Activated B cell treated with CpG ODN at 0.5 μM for 24 hours (primary cell): ENCODE measurements at places on chromosomes 12 and 14. TPM values are rescaled to one million over a fixed set of nuclear protein-coding genes. Genes with fewer than 3 reads are reported as not detected.

- H3K36me3 ChIP-seq = no peaks in the 10 kb centered on the region
- DNase-seq = no peak
- H3K4me3 ChIP-seq = no peak overlapping the region
- peaks cover 31% of the 10 kb centered on the region for H3K27me3 ChIP-seq
Measured at GRCh38 chr14:52327374-52328226, 13.5 kb downstream of the PTGER2 start.

DNA sequence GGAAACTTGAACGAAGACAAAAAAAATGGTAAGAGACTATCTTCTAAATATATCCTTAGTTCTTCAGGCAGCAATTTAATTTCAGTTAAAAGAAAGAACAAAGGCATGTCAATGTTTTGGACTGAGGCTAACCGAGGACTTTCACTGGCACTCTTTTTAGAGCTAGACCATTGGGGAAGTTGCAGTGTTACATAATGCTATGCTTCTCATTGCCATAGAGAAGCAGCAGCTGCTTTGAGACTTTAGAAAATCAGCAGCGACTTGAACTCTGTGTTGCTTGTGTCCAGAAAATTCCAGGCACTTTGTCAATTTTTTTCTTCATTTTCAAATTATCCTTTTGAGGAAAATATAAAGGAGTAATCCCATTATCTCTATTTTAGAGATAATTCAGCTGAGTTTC, 964.2 kb downstream of the NRXN3 start:
- H3K36me3 ChIP-seq = no peaks in the 10 kb centered on the region
- H3K4me3 ChIP-seq = no peak overlapping the region
- no peaks in the 10 kb centered on the region for H3K4me1 ChIP-seq
- H3K27ac ChIP-seq = no peak overlapping the region
- no peak for DNase-seq

DNA sequence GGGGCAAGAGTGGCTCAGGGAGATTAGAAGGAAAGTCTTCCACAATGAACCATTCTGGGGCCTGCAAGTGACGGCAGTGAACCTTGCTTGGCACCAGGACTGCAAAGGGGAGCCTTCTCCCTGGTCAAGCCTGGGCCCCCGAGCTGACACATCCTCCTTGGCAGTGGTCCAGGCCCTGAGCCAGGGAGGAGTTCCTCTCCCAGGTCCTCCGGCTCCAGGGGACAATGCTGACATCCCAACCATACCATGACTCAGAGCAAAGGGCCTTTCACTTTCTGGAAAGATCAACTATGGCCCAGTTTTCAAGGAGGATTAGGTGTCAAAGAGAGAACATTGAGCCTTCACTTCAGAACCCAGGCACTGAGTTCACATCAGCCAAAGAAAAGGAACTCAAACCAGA, 756.5 kb upstream of the TBX3 start:
- H3K4me3 ChIP-seq = no peak overlapping the region
- no peak overlapping the region for H3K27ac ChIP-seq
- no peak for DNase-seq

The KLRC2 gene
- total RNA-seq = not detected in 2 replicates

The CISTR gene
- total RNA-seq = not detected in 2 replicates

- H3K27me3 ChIP-seq = no peaks in the 10 kb centered on the region
- H3K36me3 ChIP-seq = peaks cover 4% of the 10 kb centered on the region
- H3K4me1 ChIP-seq = no peaks in the 10 kb centered on the region
- no peak overlapping the region for H3K27ac ChIP-seq
Measured at GRCh38 chr14:35215110-35215813, 76.9 kb upstream of the PSMA6 start.

- H3K4me3 ChIP-seq = peak overlapping the region; percentile 46
- H3K36me3 ChIP-seq = no peaks in the 10 kb centered on the region
- peak overlapping the region; percentile 37 for H3K27ac ChIP-seq
- no peaks in the 10 kb centered on the region for H3K27me3 ChIP-seq
- no peak for DNase-seq
Measured at GRCh38 chr12:105357162-105357691, 26.7 kb downstream of the C12orf75 start.

GRCh38 chr12:104643819-104644669, 187.3 kb downstream of the CHST11 start:
- H3K4me3 ChIP-seq = peak overlapping the region; percentile 68
- H3K4me1 ChIP-seq = peaks cover 78% of the 10 kb centered on the region
- H3K36me3 ChIP-seq = peaks cover 36% of the 10 kb centered on the region
- H3K27ac ChIP-seq = peak overlapping the region; percentile 97
- peak; percentile 26 for DNase-seq
- H3K27me3 ChIP-seq = no peaks in the 10 kb centered on the region

GRCh38 chr12:234891-235415, 21.0 kb upstream of the SLC6A12 start:
- peaks cover 11% of the 10 kb centered on the region for H3K27me3 ChIP-seq
- no peaks in the 10 kb centered on the region for H3K4me1 ChIP-seq
- no peak overlapping the region for H3K4me3 ChIP-seq

- peaks cover 4% of the 10 kb centered on the region for H3K27me3 ChIP-seq
- DNase-seq = no peak
- H3K4me1 ChIP-seq = no peaks in the 10 kb centered on the region
- no peaks in the 10 kb centered on the region for H3K36me3 ChIP-seq
Measured at GRCh38 chr12:125860672-125861288, 795.5 kb downstream of the AACS start.

DNA sequence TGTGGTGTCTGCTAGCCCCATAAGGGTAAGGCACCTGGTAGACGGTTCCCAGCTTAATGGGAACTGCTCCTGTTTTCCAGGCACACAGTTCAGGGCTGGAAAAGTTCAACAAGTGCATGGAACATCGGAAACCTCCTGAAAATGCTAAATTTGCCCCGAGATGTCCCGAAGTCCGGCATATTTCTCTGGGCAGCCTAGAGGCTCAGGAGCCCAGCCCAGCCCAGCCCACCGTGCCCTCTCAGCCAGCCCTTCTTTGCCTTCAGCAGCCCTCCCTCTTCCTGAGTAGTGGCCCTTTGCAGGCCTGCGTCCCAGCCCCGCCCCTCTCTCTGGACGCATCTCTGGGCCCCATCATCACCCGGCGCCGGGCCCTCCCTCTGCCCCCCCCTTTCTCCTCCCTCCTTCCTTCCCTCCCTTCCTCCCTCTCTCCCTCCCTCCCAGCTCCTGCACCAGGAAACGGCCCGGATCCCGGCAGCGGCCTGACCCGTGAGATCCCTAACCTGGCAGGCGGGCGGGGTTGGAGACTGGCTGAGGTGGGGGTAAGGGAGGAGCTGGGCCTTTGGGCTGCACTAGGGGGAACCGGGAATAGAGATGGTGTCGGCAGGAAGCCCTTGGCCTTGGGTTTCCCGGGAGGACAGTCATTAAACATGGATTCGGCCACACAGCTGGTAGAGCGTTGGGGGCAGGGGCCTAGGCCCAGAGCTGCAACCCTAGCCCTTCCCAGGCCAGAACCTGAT, at the start of gene BCL2L2:
Gene BCL2L2, plus strand, starts transcription at position 422 of the 734 bp plus-strand sequence. CDS start 935 bp downstream, outside the sequence.
- peak within 1 kb of the TSS; percentile 79 for H3K27ac ChIP-seq
- H3K4me3 ChIP-seq = peak within 1 kb of the TSS; percentile 82
- H3K36me3 ChIP-seq = peaks cover 9% of the 10 kb centered on the region
- DNase-seq = peak; percentile 41
- H3K27me3 ChIP-seq = no peaks in the 10 kb centered on the region

The TMEM263 gene
- total RNA-seq = 10.5 and 15.1 TPM in 2 replicates

The OTOGL gene
- not detected in 2 replicates for total RNA-seq

- H3K27me3 ChIP-seq = no peaks in the 10 kb centered on the region
- H3K4me1 ChIP-seq = no peaks in the 10 kb centered on the region
- no peak overlapping the region for H3K4me3 ChIP-seq
Measured at GRCh38 chr14:34489324-34489723, 27.3 kb upstream of the SPTSSA start.

GRCh38 chr12:93767524-93767863, 90.3 kb downstream of the CRADD start:
- H3K4me3 ChIP-seq = no peak overlapping the region
- no peaks in the 10 kb centered on the region for H3K27me3 ChIP-seq
- no peak for DNase-seq
- H3K27ac ChIP-seq = no peak overlapping the region

- DNase-seq = no peak
- no peak overlapping the region for H3K27ac ChIP-seq
- no peak overlapping the region for H3K4me3 ChIP-seq
- H3K36me3 ChIP-seq = peaks cover 19% of the 10 kb centered on the region
Measured at GRCh38 chr12:92452763-92453162, 250.0 kb upstream of the PLEKHG7 start.

The PLEK2 gene
- total RNA-seq = not detected in 2 replicates

DNA sequence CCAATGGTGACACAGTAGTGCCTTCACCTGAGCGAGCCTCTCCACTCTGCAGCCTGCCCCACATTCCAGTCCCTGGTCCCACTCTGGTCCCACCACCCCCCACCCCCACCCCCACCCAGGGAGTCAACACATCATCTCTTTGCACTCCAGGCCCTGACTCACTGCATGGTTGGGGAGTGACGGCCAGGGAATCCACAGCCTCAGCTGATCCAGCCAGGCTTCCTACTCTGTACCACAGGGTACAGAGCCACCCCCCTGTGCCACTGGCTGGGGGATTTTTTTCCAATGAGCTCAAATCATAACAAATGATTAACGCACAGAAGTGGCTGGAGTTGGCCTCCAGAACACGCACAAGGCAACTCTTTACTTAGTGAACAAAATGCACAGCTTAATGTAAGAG, 233.7 kb downstream of the NTF3 start:
- H3K27me3 ChIP-seq = no peaks in the 10 kb centered on the region
- no peaks in the 10 kb centered on the region for H3K36me3 ChIP-seq
- H3K4me3 ChIP-seq = no peak overlapping the region
- H3K4me1 ChIP-seq = no peaks in the 10 kb centered on the region
- no peak for DNase-seq

GRCh38 chr12:100279607-100280244, 12.7 kb downstream of the SCYL2 start:
- H3K4me1 ChIP-seq = peaks cover 13% of the 10 kb centered on the region
- no peaks in the 10 kb centered on the region for H3K27me3 ChIP-seq
- H3K4me3 ChIP-seq = no peak overlapping the region
- peaks cover 27% of the 10 kb centered on the region for H3K36me3 ChIP-seq
- H3K27ac ChIP-seq = no peak overlapping the region

- no peaks in the 10 kb centered on the region for H3K4me1 ChIP-seq
- no peak overlapping the region for H3K4me3 ChIP-seq
- no peaks in the 10 kb centered on the region for H3K27me3 ChIP-seq
- H3K27ac ChIP-seq = no peak overlapping the region
- H3K36me3 ChIP-seq = no peaks in the 10 kb centered on the region
- no peak for DNase-seq
Measured at GRCh38 chr14:55964091-55964490, 154.1 kb upstream of the PELI2 start.

DNA sequence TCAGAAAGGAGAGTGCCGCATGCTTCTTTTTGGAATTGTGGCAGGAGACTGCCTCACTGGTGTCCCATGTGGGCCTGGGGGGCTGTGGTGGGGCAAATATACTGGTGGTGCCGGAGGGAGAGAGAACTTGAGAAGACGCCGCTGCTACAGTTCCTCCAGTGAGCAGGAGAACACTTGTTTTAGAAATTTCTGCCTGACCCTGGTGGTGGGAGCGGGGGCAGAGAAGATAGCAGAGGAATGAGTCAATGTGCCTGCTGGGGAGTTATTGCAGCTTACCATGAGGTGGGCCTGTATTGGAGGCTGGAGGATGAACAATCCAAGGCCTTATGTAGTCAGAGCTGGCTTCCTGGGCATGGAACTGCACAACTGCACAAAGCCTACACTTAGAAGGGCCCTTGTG, 211.8 kb downstream of the SNAPC1 start:
- H3K27me3 ChIP-seq = peaks cover 6% of the 10 kb centered on the region
- DNase-seq = no peak
- H3K4me3 ChIP-seq = no peak overlapping the region

The SERPINA1 gene
- total RNA-seq = 0.31 TPM in 1 of 2 replicates, not detected in the other

DNA sequence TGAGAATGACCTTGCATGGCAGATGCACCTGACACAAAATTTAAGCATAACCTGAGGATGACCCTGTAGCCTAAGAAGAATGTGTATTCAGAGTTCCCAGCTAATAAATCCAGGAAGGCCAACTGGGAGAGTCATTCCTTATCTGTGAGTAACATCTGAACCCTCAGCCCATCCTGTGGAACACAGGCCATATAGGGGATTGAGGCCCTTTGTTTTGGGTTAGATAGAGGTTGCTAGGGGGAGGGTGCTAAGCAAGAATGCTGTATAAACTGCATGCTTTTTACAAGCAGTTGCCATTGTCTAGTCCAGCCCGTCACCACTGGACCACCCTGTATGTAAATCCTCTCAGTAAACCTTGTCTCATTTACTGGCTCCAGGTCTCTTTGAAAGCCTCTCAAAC, 77.0 kb downstream of the BICD1 start:
- peaks cover 13% of the 10 kb centered on the region for H3K36me3 ChIP-seq
- DNase-seq = no peak
- H3K4me3 ChIP-seq = no peak overlapping the region
- no peak overlapping the region for H3K27ac ChIP-seq

- H3K27ac ChIP-seq = no peak overlapping the region
- peaks cover 46% of the 10 kb centered on the region for H3K36me3 ChIP-seq
- H3K27me3 ChIP-seq = no peaks in the 10 kb centered on the region
- H3K4me1 ChIP-seq = peaks cover 93% of the 10 kb centered on the region
Measured at GRCh38 chr12:68617160-68617926, 6.6 kb downstream of the RAP1B start.

The RPS29 gene
- 3,259 and 3,732 TPM in 2 replicates for total RNA-seq

The OR10A7 gene
- total RNA-seq = not detected in 2 replicates

The DACT1 gene
- total RNA-seq = 3.0 and 3.5 TPM in 2 replicates

GRCh38 chr14:97413022-97413539, 615.9 kb downstream of the VRK1 start:
- H3K27me3 ChIP-seq = peaks cover 13% of the 10 kb centered on the region
- H3K36me3 ChIP-seq = no peaks in the 10 kb centered on the region
- no peak for DNase-seq
- H3K4me3 ChIP-seq = no peak overlapping the region

DNA sequence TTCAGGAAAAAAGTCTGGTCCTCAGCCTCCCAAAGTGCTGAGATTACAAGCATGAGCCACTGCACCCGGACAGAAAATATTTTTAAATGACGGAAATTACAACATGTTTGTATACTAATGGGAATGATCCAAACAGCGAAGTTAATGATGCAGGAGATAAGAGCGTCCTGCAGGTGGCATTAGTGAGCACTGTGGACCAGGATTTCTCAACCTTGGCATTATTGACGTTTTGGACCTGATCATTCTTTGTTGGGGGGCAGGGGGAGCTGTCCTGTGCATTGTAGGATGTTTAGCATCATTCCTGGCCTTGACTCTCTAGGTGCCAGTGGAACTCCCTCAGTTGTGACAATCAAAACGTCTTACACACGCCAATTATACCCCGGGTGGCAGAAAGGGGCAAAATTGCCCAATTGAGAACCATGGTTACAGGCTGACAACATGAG, 34.1 kb downstream of the SCFD1 start:
- H3K4me1 ChIP-seq = no peaks in the 10 kb centered on the region
- no peak for DNase-seq
- no peaks in the 10 kb centered on the region for H3K27me3 ChIP-seq
- no peak overlapping the region for H3K27ac ChIP-seq
- H3K4me3 ChIP-seq = no peak overlapping the region

- peaks cover 47% of the 10 kb centered on the region for H3K27me3 ChIP-seq
- no peak within 1 kb of the TSS for H3K4me3 ChIP-seq
- no peak within 1 kb of the TSS for H3K27ac ChIP-seq
- DNase-seq = no peak
- no peaks in the 10 kb centered on the region for H3K36me3 ChIP-seq
- peaks cover 6% of the 10 kb centered on the region for H3K4me1 ChIP-seq
Measured at GRCh38 chr12:72272091-72272661, at the start of gene TRHDE. TRHDE (plus strand) TSS chr12:72272370; CDS start chr12:72272644, 274 bp downstream.

GRCh38 chr14:105314287-105315200, at the start of gene PACS2:
PACS2 (plus strand) TSS chr14:105314748; CDS start chr14:105314919, 171 bp downstream.
- H3K36me3 ChIP-seq = no peaks in the 10 kb centered on the region
- peaks cover 10% of the 10 kb centered on the region for H3K4me1 ChIP-seq
- peak; percentile 86 for DNase-seq
- H3K4me3 ChIP-seq = peak within 1 kb of the TSS; percentile 86
- H3K27ac ChIP-seq = peak within 1 kb of the TSS; percentile 46
- H3K27me3 ChIP-seq = no peaks in the 10 kb centered on the region
